ENCODE measurements at places on chromosomes 2 and 18.
A peak's percentile ranks its signal among the peaks of the same experiment; 100 is the strongest.

- no peaks in the 10 kb centered on the region for H3K27me3 ChIP-seq
- H3K4me1 ChIP-seq: no peaks in the 10 kb centered on the region
- no peak overlapping the region for H3K27ac ChIP-seq
- DNase-seq: no peak
Observed at GRCh38 chr18:23723121-23723520, 33.9 kb downstream of the LAMA3 start.

DNA sequence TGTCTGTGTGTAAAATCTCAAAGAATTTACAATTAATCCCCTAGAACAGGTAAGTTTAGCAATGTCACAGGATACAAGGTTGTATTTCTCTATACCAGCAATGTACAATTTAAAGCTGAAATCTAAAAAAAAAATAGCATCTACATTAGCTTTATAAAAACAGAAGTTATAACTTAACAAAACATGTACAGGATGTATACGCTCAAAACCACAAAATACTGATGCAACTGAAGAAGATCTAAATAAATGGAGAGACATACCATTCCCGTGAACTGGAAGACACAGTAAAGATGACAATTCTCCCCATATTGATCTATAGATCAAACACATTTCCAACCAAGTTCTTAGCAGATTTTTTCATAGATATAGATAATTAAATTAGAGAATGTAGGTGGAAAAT, 17.5 kb upstream of the RANBP2 start:
- H3K27me3 ChIP-seq: no peaks in the 10 kb centered on the region
- H3K27ac ChIP-seq: no peak overlapping the region
- no peaks in the 10 kb centered on the region for H3K36me3 ChIP-seq
- no peak for DNase-seq

DNA sequence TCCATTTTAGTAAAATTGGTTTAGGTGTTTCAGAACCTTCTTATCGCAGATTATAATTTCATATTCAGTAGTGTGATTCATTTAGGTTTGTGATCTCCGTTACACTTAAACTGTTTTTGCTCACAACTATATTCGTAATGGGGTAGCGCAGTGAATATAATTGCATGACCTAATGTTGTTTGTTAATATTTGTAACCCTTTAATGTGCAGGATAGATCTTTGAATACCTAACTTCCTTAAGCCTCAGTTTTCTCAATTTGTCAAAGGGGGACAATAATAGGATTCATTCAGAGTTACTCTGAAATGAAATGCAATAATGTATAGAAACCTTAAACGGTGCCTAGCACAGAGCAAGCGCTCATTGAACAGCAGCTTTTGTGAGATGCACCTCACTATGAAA, 558 bp upstream of the ZDBF2 start:
- peak overlapping the region; percentile 61 for H3K4me3 ChIP-seq
- H3K36me3 ChIP-seq: no peaks in the 10 kb centered on the region
- no peaks in the 10 kb centered on the region for H3K4me1 ChIP-seq
- no peak overlapping the region for H3K27ac ChIP-seq
- H3K27me3 ChIP-seq: no peaks in the 10 kb centered on the region
- no peak for DNase-seq

- H3K27ac ChIP-seq: no peak overlapping the region
- no peak for DNase-seq
- H3K36me3 ChIP-seq: no peaks in the 10 kb centered on the region
- H3K4me3 ChIP-seq: no peak overlapping the region
- H3K27me3 ChIP-seq: no peaks in the 10 kb centered on the region
- H3K4me1 ChIP-seq: peaks cover 18% of the 10 kb centered on the region
Observed at GRCh38 chr18:57841568-57841967, 38.5 kb upstream of the ATP8B1 start.

- no peaks in the 10 kb centered on the region for H3K36me3 ChIP-seq
- H3K4me3 ChIP-seq: no peak overlapping the region
- DNase-seq: no peak
- no peak overlapping the region for H3K27ac ChIP-seq
- no peaks in the 10 kb centered on the region for H3K27me3 ChIP-seq
Observed at GRCh38 chr2:128357506-128358370, 39.1 kb upstream of the HS6ST1 start.

- DNase-seq: no peak
- H3K27ac ChIP-seq: no peak overlapping the region
- no peak overlapping the region for H3K4me3 ChIP-seq
Observed at GRCh38 chr2:160695402-160696086, 201.9 kb upstream of the RBMS1 start.

- H3K27me3 ChIP-seq: peaks cover 12% of the 10 kb centered on the region
- H3K27ac ChIP-seq: peak overlapping the region; percentile 97
- no peak for DNase-seq
- H3K36me3 ChIP-seq: no peaks in the 10 kb centered on the region
- peak overlapping the region; percentile 62 for H3K4me3 ChIP-seq
Observed at GRCh38 chr2:60552851-60553494, 481 bp downstream of the BCL11A start.

GRCh38 chr2:231600619-231601355, 8.1 kb downstream of the TEX44 start:
- H3K36me3 ChIP-seq: no peaks in the 10 kb centered on the region
- no peaks in the 10 kb centered on the region for H3K4me1 ChIP-seq
- DNase-seq: no peak
- no peak overlapping the region for H3K27ac ChIP-seq
- H3K4me3 ChIP-seq: no peak overlapping the region
- H3K27me3 ChIP-seq: no peaks in the 10 kb centered on the region

GRCh38 chr2:44348400-44348799, 12.9 kb downstream of the PREPL start:
- H3K4me3 ChIP-seq: no peak overlapping the region
- no peaks in the 10 kb centered on the region for H3K27me3 ChIP-seq
- H3K36me3 ChIP-seq: no peaks in the 10 kb centered on the region
- H3K27ac ChIP-seq: no peak overlapping the region
- no peak for DNase-seq
- H3K4me1 ChIP-seq: no peaks in the 10 kb centered on the region

DNA sequence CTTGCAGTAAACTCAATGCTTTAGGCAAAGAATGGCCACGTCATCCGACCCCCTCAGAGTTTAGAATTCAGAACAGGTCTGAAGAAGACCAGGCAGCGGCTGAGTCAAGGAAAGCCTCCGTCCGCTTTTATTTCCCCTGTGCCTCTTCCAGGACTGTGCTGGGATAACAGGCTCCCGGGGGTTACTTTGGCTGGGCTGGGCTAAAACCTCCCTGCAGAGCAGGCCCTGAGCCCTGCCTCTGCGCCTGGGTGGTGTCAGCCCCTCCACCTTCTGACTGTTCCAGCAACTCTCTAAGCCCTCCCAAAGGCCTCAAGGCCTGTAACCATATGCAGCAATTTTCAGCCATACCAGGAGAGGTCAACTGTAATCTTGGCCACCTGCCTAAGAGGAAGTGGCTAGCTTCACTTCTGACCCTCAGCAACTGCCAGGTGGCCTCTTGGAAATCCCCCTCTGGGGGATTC, 166.5 kb downstream of the RPIA start:
- peak overlapping the region; percentile 2 for H3K27ac ChIP-seq
- no peak overlapping the region for H3K4me3 ChIP-seq
- H3K4me1 ChIP-seq: no peaks in the 10 kb centered on the region
- DNase-seq: peak; percentile 26

DNA sequence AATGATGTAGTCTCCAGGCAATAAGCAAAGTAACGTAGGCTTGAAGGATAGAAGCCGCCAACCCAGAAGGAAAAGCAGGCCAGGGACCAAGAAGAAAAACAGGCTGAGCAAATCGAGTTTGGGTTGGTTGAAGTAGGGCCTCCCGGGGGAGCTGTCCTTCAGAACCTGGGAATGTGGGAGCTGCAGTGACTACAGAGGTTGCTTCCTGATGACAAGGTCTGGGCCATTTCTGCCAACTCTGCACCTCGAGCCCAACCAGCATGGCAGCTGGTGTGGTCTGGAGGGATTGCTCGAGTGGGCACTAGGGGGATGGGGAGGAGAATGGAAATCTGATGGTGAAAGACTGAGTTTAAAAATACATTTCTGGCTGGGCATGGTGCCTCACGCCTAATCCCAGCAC, 14.1 kb downstream of the ACMSD start:
- H3K27ac ChIP-seq: no peak overlapping the region
- no peak overlapping the region for H3K4me3 ChIP-seq
- H3K36me3 ChIP-seq: no peaks in the 10 kb centered on the region
- DNase-seq: no peak
- no peaks in the 10 kb centered on the region for H3K27me3 ChIP-seq

DNA sequence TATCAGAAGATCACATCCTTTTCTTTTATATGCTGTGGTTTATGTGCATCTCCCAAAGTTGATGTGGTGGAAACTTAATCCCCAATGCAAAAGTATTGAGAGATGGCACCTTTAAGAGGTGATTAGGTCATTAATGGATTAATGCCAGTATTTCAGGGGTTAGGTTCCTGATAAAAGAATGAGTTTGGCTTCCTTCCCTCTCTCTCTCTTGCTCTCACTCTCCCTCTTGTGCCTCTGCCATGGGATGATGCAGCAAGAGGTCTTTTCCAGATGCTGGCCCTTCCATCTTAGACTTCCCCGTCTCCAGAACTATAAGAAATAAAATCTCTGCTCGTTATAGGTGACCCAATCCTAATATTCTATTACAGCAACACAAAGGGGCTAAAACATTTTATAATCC, 85.0 kb downstream of the TTC27 start:
- no peak for DNase-seq
- H3K4me1 ChIP-seq: no peaks in the 10 kb centered on the region
- H3K4me3 ChIP-seq: no peak overlapping the region
- no peaks in the 10 kb centered on the region for H3K27me3 ChIP-seq
- no peak overlapping the region for H3K27ac ChIP-seq

DNA sequence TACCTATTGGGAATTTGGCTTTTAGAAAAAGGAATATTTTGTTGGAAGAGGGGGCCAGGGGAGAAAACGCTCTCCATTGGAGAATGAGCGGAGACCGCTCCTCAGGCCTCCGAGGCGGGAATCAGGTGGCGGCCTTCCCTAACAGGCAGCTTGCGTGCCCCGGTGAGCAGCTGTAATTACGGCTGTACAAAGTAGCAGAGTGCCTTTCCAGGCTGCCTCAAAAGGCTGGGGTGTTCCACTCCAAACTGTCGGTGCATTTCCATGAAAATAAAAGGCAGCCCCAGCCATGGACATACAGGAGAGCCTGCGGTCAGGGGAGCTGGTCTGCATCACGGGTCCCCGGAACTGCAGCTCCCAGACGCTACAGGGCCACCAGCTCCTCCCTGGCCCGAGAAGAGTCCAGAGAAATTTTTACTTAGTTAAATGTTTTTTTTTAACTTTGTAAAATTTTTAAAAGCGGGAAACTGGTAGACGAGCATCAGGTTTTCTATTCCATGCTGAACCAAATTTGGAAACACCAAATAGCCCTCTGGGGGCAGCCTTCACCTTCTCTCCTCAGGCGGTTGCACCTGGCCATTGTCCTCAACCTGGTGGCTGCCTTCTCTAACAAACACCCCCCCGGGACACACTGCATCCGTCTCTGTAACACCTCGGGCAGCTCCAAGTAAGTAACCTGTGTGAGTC, 209.3 kb upstream of the SALL3 start:
- no peaks in the 10 kb centered on the region for H3K36me3 ChIP-seq
- H3K27me3 ChIP-seq: peaks cover 11% of the 10 kb centered on the region
- no peak overlapping the region for H3K27ac ChIP-seq
- DNase-seq: no peak
- H3K4me1 ChIP-seq: peaks cover 9% of the 10 kb centered on the region

DNA sequence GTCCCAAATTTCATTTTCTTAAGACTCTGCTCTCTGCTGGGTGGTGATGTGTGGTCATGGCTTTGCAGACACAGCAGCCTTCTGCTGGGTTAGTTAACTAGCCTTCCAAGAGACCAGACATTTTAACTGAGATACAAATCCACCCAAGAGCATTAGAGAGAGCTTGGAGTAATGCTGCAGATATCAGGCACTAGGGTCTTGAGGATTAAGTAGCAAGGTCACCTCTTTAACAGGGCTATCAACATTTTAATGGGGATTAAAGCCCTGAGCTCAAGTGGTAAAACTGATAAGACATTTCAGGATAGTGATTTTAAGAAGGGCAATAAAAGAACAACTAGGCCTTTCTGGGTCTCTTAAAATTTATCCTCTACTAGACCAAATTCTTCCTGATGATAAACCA, 461.2 kb downstream of the MEIS1 start:
- H3K4me1 ChIP-seq: peaks cover 4% of the 10 kb centered on the region
- H3K36me3 ChIP-seq: no peaks in the 10 kb centered on the region
- no peak for DNase-seq
- H3K27me3 ChIP-seq: peaks cover 2% of the 10 kb centered on the region
- H3K4me3 ChIP-seq: no peak overlapping the region

DNA sequence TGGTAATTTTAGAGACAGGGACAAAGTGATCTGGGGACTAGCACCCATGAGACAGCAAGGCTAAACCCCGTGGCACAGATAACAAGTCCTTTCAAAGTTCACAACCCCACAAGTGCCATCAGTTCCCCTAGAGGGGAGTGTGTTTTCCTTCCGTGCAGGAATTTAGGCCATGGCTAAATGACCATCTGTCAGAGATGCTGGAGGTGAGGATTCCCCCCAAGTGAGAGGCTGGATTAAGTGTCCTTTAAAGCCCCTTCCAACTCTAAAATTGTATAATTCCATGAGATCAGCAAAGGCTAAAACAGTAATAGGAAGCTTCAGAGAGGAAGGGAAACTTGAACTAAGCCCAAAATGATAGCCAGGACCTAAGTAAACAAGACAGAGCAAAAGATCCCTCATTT, 8.7 kb downstream of the FEZ2 start:
- H3K4me3 ChIP-seq: no peak overlapping the region
- no peak for DNase-seq
- no peak overlapping the region for H3K27ac ChIP-seq
- no peaks in the 10 kb centered on the region for H3K27me3 ChIP-seq

DNA sequence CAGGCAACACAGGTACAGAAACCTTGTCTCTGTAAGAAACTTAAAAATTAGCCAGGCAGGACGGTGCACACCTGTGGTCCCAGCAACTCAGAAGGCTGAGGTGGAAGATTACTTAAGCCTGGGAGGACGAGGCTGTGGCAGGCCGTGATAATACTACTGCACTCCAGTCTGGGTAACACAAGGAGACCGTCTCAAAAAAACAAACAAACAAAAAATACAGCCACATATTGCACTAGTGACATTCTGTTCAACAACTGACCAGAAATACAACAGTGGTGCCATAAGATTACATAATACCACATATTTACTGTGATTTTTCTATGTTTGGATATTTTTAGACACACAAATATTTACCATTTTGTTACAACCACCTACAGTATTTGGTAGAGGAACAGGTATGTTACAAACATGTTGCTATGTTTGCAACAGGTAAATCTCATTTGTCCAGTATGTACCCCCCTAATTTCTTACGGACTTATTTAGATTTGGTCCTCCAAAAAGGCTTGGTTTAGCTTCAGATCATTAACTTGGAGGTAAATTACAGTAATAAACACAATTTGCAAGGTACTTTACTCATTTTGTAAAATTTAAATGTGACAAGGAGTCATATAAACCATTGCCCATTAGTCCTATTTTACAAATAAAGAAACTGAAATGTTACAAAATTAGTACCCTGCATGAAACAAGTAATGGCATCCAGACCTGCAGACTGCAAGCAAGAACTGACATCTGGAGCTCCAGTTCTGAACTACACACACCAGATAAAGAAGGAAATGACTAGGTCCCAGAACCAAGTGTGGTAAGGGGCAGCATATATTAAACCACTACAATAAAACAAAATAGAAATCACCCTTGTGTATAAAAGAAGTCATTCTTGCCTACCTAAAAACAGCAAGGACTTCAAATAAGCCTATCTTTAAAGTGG, 36.8 kb downstream of the TRIP12 start:
- no peak overlapping the region for H3K4me3 ChIP-seq
- H3K27me3 ChIP-seq: no peaks in the 10 kb centered on the region
- H3K27ac ChIP-seq: no peak overlapping the region
- no peak for DNase-seq

GRCh38 chr2:236395067-236395466, 130.9 kb upstream of the ASB18 start:
- H3K4me1 ChIP-seq: no peaks in the 10 kb centered on the region
- H3K27ac ChIP-seq: no peak overlapping the region
- peaks cover 2% of the 10 kb centered on the region for H3K36me3 ChIP-seq
- no peaks in the 10 kb centered on the region for H3K27me3 ChIP-seq
- no peak for DNase-seq
